ENCODE measurements at places on chromosomes 7 and 10.

GRCh38 chr7:104857458-104858425 lies 156.3 kb upstream of the KMT2E start:
- DNase-seq = no peak

- no peak for DNase-seq
Observed at GRCh38 chr7:85498031-85498430, 311.2 kb upstream of the SEMA3D start.

DNA sequence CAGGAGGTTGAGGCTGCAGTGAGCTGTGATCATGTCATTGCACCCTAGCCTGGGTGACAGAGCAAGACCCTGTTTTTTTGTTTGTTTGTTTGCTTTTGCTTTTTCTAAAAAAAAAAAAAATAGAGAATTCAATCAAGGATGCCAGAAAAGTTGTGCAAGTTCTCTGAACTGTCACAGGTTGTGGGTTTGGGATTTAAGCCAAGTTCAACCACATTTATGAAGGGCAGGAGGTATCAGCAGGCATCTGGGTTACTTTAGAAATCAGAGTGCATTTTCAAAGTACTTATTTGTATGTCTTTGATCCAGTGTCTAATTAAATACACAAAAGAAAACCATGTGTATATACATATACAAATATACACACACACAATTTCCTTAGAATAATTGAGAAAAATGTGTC lies 151.2 kb upstream of the MINDY3 start:
- no peak for DNase-seq

DNA sequence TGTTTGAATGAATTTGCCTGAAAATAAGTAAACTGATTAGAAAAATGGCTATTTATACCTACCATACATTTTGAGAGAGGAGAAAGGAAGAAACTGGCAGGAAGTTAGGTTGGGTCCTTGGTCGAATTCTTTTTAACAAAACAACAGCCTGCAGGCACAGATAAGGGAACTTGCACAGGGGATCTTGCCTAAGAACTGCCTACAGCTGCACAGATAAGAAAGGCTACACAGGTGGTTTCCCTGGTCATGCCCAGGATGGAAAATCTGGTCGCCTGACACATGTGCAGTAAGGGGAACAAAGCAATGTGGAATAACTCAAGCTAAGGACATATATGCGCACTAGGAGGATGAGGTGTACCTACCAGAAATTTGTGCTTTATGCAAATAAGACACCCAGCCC lies 732.1 kb upstream of the POT1 start:
- DNase-seq = no peak

DNA sequence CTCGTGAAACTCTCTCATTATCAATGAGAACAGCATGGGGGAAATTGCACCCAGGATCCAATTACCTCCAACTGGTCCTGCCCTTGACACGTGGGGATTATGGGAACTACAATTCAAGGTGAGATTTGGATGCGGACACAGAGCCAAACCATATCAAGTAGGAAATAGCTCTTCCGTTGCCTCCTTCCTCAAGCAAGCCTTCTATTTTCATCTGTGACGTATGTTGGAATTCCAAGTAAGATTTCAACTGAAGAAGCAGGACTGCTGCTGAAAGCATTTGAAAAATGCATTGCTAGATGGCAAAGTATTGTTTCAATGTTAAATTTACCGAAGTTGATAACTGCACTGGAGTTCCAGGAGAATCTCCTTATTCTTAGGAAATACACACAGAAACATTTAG lies 178.1 kb upstream of the GALNT17 start:
- no peak for DNase-seq

DNA sequence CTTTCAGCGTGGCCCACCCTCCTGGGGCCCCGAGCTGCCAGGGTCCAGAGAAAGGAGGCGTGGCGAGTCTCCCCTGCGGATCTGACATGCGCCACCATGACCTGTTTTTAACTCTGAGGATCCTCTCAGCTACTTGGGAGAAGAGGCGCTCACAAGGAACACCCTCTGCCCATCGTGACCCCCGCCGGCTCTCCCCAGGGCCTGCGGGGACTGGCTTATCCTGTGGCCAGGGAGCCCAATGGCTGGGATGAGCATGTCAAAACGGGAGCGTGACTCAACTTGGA lies 93.7 kb downstream of the EBF3 start:
- DNase-seq = no peak

DNA sequence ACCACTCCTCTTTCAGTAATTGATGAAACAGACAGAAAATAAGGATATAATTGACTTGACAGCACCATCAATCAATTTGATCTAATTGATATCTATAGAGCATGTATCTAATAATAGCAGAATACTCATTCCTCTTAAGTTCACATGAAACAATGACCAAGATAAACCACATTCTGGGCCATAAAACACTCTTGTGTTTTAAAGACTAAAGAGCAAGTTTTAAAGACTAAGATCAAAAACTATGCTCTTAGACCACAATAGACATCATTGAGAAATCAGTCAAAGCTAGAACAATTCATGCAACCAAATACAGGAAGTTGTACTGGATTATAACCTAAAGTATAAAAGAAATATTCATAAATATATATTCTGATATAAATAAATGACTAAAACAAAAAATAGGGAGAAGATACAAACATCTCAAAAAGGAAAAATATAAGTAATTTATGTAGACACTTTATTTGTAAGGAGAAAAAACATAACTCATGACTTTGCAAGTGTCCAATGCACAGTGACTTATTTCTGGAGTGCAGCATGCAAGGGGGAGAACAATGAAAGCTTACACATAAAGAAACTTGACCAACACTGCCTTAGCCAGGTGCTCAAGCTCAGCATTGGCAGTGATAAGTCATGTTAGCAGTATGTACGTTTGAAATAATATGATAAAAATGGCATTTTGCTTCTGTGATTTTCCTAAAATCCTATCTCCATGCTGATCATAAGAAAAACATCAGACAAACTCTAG lies 312.7 kb upstream of the IGFBP3 start:
- no peak for DNase-seq

DNA sequence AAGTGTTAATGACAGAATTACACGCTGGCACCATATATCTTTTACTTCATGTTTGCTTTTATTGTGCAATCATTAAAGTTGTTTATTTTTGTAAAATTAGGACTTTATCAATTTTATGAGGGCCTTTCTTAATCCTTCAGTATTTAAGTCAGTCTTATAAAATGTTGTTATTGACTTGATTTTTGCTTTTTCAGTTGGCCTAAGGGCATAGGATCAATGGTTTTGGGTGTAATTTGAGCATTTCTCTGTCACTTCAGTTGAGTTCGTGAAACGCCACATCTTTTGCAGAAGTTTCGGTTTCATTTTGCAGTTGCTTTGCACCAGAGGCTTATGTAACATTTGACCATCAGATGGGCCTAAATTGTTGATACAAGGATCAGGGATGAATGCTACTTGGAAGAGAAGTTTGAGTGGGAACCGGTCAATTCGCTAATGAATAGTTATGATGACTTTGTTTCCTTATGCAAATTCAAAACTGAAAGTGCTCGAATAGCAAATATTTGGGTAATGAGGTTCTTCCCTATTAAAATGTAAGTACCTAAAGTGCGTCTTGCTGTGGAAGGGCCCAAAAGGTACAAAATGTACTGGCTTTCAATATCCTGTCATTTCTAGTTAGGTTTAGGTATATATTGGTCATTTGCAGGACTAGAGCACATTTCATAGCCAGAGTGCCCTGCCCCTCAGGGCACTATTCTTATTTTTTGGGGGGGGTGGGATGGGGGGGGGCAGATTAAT lies 340.9 kb downstream of the LRMDA start:
- DNase-seq = no peak

DNA sequence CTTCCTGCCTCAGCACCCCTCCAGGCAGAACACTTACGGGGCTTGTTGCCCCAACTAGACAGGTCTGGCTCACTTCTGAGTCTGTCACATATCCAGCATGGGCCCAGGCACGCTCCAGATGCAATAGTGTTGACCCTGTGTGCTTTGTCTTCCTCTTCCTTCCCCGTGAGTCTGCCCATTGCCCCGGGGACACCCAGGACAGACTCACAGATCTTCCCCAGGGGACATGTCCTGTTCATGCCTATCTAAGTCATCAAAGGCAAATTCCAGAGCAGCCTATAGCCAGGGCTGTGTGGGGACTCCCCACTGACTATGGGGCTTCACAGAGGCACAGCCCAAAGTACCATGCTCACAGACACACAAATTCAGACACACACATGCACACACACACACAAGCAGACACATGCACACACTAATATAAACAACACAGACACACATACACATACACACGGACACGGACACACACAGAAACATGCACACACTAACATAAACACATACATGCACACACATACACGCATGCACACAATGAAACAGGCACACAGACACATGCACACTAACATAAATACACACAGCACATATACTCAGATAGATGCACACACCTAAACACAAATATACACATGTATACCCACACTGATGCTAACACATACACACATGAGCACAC lies 175.8 kb downstream of the KCNMA1 start:
- no peak for DNase-seq
